ENCODE measurements at places on chromosomes 2 and 18. TPM values are rescaled to one million over a fixed set of nuclear protein-coding genes. Genes with fewer than 3 reads are reported as not detected.

The CNDP1 gene
- total RNA-seq, result not detected

The SKOR2 gene
- total RNA-seq, result not detected

The FOXD4L1 gene
- total RNA-seq, result 0.37 TPM

The ZSWIM2 gene
- not detected for total RNA-seq

The SFTPB gene
- total RNA-seq, result not detected

The CASP10 gene
- total RNA-seq, result 1.8 TPM

The MBP gene
- 18.0 TPM for total RNA-seq

All from A549 treated with ZK216348 at 1 μM for 4 hours (cell line).